ENCODE measurements at places on chromosomes 2 and 18. TPM values are rescaled to one million over a fixed set of nuclear protein-coding genes. Genes with fewer than 3 reads are reported as not detected.

GRCh38 chr2:20643826-20644225, 7.1 kb downstream of the HS1BP3 start:
- DNase-seq: peak; percentile 7

- DNase-seq: no peak
Measured at GRCh38 chr2:135773319-135773718, 31.7 kb downstream of the UBXN4 start.

GRCh38 chr2:234211797-234212196, 161.3 kb downstream of the SPP2 start:
- no peak for DNase-seq

DNA sequence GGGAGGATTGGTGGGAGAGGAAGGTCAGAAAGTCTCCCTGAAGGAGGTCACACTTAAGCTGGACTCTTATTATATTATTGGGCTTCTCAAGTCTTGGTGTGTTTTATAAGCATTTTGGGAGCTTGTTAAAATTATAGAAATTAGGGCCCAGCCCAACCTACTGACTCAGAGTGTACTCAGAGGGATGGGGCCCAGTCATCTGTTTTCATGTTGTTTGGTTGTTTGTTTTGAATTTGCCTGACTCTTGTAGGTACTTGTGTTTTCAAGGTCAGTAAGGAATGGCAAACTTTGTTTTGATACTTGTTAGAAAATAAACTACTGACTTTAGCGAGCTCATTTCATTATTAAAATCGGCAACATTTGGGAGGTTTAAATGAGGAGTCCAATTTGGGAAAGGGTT, 152.0 kb downstream of the INSIG2 start:
- DNase-seq: no peak

GRCh38 chr18:20988726-20989125, 122.9 kb downstream of the ROCK1 start:
- no peak for DNase-seq

- peak; percentile 89 for DNase-seq
Measured at GRCh38 chr2:237320801-237321560, 93.0 kb downstream of the COL6A3 start.

GRCh38 chr2:98709535-98709934, 21.4 kb downstream of the MGAT4A start:
- DNase-seq: no peak

- DNase-seq: no peak
Measured at GRCh38 chr2:32812316-32812715, 134.4 kb upstream of the LTBP1 start.

Gene TSGA10
- total RNA-seq: 3.4 TPM

Gene SRD5A2
- total RNA-seq: not detected

Gene ZNF521
- total RNA-seq: 24.5 TPM

Gene RAMP1
- 138 TPM for total RNA-seq

Measured in Right ventricle myocardium superior (tissue), 1 donor.